Hematopoietic multipotent progenitor cell treated with erythropoietin and hydrocortisone succinate and interleukin-3 and kit ligand, for 8 days (in vitro differentiated cells): ENCODE measurements at places on chromosomes 7 and 10.

DNA sequence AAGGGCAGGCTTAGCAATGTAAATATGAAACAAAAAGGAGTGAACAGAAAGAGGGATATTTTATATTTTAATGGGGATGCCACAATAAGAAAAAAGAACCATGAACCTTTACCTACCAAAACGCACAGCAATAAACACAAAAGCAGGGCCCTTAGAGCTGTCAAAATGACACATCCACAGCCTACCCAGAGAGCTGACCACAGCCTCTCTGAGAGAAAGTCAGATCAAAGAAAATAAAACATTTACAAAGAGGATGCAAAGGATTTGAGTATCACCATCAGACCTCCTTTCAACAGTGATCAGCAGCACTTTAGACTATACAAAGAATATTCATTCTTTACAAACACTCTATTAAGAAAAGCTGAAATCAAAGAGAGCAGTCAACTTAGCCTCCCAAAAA lies 52.9 kb downstream of the ERCC6 start:
- DNase-seq: no peak

DNA sequence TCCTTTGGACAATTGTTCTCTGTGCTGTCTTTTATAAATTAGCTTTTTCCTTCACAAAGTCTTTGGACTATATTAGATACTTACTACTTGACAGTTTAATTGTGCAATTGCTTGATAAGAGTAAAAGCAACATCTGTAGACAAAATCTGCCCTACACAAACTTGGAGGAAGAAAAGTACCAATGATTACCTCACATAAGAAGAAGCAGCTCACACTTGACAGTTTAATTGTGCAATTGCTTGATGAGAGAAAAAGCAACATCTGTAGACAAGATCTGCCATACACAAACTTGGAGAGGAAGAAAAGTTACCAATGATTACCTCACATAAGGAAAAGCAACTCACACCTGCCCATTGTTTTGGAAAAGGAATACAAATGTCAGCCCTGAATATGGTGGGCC lies 17.1 kb upstream of the SCIN start:
- DNase-seq: peak; percentile 13

- no peak for DNase-seq
Observed at GRCh38 chr10:112986544-112987190, 36.6 kb downstream of the TCF7L2 start.

- no peak for DNase-seq
Observed at GRCh38 chr10:38094927-38095574, 914 bp downstream of the ZNF37A start.

DNA sequence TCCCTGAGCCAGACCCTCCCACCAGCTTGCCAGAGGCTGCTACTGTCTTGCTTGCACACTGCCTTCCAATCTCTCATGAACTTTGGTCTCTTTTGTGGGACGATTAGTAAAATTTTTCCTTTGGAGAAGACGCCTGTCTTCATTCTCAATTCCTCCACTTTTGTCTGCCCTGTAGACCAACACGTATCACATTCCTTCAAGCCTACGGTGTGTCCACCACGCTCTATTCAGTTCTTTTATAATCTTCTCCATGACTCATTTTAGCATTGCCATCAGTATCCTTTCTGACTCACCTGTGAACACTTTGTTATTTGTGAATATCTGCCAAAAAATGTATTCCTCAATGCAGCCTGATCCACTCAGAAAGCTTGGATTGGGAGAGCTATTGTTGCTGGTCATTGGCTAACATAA lies 1.4 kb downstream of the GIMAP5 start:
- no peak for DNase-seq

DNA sequence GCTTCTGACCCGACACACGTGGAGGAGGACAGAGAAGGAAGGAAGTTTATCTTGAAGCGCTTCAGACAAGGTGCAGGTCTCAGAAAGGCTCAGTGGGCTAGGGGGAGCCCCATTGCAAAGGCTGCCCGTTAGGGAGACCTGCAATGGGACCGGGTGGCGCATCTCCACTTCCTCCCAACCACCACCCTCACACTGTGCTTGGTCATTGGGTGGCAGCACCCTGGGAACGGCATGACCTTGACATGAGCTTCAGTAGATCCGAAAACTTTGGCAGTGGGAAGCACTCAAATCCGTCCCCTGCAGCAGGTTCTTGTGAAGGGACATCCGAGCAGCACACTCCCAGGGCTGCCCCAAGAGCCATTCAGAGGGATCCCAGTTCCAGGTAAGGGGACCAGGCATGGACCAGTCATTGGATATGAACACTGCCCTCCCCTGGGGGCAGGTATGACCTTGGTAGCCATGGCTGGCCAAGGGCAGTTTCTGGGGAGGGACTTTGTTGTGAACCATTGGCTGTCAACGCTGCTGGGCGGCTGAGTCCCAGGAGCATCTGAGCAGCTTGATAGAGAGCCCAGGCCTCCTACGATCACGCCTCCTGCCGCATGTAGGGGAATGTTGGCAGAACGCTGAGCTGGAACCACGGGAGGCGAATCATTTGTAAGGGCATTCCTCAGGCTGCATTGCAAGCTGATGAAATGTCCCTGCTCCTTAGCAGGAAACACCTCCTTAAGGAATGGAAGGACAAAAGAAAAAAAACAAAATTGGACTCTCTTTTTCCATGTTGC lies 31.7 kb downstream of the GALNTL5 start:
- DNase-seq: no peak

DNA sequence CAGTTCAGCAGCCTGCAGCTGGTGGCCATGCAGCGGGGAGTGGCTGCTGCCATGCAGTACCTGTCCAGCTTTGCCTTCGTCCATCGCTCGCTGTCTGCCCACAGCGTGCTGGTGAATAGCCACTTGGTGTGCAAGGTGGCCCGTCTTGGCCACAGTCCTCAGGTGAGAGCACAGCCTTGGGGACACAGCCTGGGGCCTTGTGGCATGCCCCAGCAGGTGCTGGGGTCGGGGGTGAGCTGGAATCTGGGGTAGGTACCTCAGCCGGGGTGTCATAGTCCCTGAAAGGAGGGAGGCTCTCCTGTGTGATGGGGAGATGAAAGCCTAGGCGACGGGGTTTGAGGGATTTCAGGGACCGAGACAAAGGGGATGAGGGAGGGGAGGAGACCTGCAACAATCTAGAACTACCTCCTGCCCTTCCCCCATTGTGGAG lies 14.1 kb downstream of the EPHB6 start:
- no peak for DNase-seq

DNA sequence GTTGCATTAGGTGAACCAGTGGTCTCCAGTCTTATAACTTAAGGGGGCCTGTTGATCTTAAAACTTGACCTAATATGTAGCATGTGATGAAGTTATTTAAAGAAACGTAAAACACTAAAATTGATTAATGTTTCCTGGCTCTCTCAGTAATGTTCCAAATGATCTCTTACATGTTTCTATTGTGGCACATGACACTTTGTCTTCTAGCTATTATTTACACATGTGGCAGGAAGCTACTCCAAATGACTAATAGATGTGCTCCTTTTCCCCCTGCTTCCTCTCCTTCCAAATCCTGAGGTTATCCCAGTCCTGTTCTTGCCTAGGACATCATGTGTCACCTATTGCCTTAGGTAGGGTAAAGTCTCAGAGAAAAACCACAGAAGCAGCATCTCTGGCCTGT lies 89.4 kb downstream of the FAS start:
- no peak for DNase-seq

- no peak for DNase-seq
Observed at GRCh38 chr10:113538151-113538550, 14.7 kb upstream of the HABP2 start.

GRCh38 chr7:24911213-24911603 lies 68.8 kb downstream of the OSBPL3 start:
- peak; percentile 93 for DNase-seq

DNA sequence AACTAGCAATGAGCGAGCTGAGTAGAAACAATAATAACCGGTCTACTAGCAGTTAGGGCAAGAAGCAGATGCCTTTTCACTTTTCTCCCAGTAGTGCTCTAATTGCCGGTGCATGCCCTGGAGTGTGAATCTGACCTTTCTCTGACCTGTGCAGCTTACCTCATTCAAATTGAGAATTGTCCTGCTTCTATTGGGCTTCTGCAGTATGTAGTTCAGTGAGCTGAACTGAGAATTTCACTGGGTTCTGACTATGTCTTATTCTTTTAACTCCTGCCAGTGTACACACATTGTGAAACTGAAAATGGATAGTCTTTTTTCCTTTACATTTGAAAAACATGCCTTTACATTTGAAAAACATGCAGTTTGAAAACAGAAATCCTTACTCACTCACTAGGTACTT lies 157.9 kb upstream of the GRM3 start:
- no peak for DNase-seq

DNA sequence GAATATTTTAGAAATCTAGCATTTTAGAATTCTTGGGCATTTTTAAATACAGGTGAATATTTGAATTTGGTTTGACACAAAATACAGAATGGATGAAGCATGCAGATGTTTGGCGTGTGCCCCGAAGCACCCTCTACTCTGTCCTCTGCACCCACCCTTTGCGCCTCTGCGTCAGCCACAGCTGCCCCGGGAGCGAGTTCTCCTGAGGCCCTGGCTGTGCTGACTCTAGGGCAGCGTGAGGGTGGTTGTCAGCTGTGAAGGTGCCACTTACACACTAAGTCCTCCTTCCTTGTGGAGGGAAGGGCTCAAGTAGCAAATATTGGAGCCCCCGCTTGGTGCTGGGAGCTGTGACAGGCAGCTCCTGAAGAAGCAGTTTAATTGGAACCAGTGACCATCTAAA lies 48.4 kb downstream of the DAGLB start:
- no peak for DNase-seq

- no peak for DNase-seq
Observed at GRCh38 chr7:36602934-36603887, 121.1 kb downstream of the AOAH start.

DNA sequence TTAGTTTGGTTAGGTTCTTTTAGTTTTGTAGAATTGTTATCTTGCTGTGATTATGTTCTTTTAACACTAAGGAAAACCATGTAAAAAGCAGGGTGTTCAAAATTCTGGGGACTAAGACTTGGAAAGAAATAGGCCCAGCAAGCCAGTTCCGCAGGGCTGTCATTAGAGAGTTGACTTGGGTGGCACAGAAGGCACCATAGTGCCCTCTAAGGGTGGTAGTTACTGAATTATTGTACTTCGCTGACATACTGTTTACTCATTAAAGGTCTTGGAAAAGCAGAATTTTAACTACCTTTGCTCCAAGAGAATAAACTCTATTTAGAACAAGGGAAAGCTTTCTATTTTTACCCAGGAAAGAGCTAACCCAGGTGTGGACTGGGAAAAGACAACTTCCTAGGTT lies 86.5 kb downstream of the OTUD1 start:
- peak; percentile 14 for DNase-seq

DNA sequence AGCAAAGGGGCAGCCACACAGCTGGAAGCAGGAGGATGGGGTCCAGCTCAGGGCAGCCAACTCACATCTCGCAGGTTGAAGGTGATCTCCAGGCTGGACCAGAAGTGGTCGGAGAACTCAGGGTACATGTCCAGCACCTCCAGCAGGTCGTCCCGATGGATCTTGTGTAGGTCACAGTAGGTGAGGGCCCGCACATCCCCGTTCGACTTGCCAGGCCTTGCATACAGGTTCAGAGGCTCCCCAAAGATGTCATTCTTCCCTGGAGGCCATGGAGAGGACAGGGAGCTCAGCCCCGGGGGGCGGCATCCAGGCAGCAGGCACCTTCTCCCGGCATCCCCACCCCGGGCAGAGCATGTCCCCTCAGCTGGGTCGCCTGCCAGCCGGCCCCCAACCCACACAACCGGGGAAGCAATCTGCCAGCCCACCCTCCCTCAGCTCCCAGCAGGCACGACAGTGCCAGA lies 29.3 kb downstream of the KCNH2 start:
- no peak for DNase-seq

- DNase-seq: no peak
Observed at GRCh38 chr7:87872346-87872745, 3.8 kb downstream of the SLC25A40 start.

- no peak for DNase-seq
Observed at GRCh38 chr10:102542800-102543418, 39.1 kb downstream of the SUFU start.

DNA sequence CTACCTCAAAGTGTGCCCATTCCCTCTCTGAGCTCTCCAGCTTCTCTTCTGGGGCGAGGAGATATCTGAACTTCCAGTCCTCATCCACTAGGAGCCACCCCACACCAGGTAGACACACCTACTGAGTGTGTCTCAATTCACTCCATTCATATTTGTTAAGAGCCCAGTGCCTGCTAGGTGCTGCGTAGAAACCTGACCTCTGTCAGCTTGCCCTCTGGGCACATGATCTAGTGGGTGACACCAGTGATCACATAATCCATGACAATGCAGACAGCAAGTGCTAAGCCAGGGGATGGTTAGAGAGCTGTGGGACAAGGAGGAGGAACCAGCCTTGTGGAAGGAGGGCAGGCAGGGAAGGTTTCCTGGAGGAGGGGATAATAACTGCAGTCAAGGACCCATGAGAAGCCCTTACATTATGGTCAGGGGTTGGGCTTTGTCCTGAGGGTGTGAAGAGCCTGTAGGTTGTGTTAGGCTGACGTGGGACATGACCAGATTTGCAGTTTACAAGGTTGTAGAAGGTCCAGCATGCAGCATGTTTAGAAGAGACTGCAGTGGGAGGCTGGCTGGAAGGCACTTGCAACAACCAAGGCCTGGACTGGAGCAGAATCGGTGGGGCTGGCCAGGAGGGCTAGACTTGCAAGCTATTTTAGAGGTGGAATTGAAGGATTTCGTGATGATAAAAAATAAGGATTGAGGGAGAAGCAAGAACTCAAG lies 81.8 kb downstream of the COL13A1 start:
- DNase-seq: peak; percentile 1

GRCh38 chr10:37972396-37972795 lies 4.1 kb downstream of the ZNF25 start:
- no peak for DNase-seq

- no peak for DNase-seq
Observed at GRCh38 chr7:151402029-151402835, 7.6 kb downstream of the WDR86 start.

DNA sequence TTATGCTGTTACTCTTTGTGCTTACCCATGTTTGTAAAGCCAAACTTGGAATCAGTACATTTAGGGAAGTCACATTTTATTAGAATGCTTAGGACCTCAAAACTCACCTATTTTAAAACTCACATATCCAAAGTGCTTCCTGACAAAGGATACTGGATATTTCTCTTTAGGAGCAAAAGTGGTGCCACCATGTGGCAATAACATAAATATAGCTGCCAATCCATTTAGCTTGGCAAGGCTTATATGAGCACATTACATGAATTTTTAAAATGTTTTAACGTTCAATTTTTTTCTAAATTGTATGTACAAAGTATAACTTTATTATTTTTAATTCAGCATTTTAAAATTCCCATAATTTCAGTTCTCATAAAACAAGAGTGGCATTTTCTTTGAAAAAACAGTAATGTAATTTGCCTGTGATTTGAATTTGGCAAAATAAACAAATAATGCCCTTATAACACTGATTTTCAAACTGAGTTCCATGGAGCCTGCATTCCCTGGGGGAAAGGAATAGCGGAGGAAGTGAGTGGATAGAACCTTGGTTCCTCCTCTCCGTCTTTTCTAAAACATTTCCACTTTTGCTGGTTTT lies 75.4 kb downstream of the HDAC9 start:
- DNase-seq: peak; percentile 30

- no peak for DNase-seq
Observed at GRCh38 chr7:76349313-76349885, 9.4 kb downstream of the YWHAG start.

GRCh38 chr10:122062831-122063674 lies 74.1 kb downstream of the TACC2 start:
- DNase-seq: peak; percentile 75

- no peak for DNase-seq
Observed at GRCh38 chr7:50151001-50151400, 58.0 kb upstream of the ZPBP start.
